SK-N-DZ (cell line): ENCODE measurements at places on chromosomes 11 and 22.

DNA sequence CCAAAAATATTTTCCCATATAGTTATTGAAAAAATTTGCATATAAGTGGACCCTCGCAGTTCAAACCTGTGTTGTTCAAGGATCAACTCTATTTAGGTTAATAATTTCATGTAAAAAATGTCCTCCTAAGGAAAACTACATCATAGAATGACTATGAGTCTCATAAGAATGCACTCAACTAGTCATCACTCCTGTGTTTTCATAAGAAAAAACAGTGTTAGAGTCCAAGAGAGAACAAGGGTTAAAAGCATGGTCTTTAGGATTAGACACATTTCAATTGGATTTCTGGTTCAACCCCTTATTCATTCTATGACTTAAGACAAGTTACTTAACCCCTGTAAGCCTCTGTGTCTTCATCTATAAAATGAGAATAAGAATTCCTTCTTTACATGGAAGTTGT, 5.1 kb downstream of the PARVA start:
- DNase-seq = no peak

DNA sequence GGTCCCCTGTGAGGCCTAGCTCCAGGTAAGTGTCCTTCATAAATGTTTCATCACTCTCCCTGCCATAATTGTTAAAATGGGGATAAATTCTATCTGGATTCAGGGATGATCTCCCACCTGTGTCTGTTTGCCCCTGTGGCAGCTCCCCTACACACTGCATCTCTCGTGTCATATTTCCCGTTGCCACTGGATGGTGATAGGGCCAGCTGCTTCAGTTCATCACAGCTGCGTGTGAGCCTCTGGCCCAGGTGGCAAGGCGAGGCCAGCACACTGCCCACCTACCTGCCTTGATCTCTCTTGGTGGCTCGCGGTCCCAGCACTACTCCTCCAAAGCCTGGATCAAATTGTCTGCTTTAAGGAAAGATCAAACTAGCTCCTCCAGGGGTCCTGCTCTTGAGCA, 187.4 kb downstream of the GRIK4 start:
- no peak for DNase-seq

GRCh38 chr11:111167666-111168065, 77.9 kb upstream of the POU2AF2 start:
- no peak for DNase-seq

DNA sequence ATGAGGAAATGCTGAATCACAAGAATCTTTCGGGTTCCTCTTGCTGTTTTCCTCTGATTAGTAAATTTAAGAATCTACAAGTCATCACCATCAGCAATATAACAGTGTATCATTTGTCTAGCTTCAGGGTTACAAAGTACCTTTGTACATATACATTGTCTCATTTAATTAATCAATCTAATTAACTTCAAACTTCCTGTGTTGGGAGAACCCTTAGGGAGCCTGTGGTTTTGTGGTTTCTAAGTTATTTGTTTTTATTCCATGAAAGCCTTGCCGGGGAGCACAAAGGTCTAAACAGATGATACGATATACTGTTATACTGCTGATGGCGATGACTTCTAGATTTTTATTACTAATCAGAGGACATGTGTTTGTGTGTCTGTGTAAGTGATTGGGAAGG, 41.0 kb downstream of the TIMP3 start:
- DNase-seq = no peak
